Endodermal cell (in vitro differentiated cells): ENCODE measurements at places on chromosomes 11 and 22. TPM values are rescaled to one million over a fixed set of nuclear protein-coding genes. Genes with fewer than 3 reads are reported as not detected.

DNA sequence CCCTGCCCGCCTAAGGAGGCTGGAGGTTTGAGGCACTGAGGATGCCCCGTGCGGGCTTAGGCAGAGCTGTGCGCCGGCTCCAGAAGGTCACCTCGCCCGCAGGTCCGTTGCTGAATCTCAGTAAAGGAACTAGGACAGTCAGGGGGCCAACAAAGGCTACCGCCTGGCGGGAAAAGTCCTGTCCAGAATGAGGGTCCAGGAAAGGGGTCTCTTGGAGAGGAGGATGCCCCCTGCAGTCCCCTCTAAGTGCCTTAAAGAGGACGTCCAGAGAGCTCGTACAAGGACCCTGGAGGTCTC is 548 bp downstream of the PVALB start:
- H3K36me3 ChIP-seq: no peaks in the 10 kb centered on the region
- H3K27me3 ChIP-seq: peaks cover 78% of the 10 kb centered on the region

DNA sequence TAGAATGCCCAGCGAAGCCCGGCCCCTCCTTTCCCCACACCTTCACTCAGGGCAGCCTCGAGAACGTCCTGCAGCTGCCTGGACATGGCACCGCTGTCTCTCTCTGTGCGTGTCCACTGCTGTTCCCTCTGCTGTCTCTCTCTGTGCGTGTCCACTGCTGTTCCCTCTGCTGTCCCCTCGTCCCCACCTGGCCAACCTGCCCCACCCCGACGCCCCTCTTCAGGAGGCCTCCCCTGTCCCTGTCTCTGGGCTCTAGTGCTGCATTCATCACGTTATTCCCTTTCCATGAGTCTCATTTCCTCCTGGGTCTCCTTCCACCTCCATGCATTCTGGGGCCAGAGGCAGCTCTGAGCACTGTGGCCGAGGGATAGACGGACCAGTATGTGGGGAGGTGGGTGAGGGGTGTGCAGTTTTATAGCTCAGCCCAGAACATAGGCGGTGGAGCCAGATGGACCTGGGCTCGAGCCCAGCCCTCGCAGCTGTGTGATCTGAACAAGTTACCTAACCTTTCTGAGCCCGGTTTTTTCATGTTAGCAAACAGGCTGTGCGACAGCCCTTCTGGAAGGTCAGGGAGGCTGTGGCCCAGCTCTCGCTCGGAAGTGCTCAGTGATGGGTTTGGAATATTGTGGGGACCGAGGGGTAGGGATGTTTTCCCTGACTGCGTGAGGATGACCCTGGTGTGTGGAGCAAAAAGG is 41.9 kb upstream of the SMIM38 start:
- DNase-seq: no peak
- no peaks in the 10 kb centered on the region for H3K4me1 ChIP-seq
- no peaks in the 10 kb centered on the region for H3K27me3 ChIP-seq
- no peaks in the 10 kb centered on the region for H3K36me3 ChIP-seq
- H3K27ac ChIP-seq: no peak overlapping the region

DNA sequence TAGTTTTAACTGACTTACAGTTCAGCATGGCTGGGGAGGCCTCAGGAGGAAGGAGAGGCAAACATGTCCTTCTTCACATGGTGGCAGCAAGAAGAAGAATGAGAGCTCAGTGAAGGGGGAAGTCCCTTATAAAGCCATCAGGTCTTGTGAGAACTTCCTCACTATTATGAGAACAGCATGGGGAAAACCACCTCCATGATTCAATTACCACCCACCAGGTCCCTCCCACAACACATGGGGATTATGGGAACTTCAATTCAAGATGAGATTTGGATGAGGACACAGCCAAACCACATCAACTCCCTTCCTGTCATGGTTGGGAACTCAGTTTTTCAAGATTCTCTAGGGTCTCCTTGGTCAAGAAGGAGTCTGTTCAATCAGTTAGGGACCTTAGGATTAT is 432.9 kb upstream of the CNTN5 start:
- no peak for DNase-seq
- H3K4me3 ChIP-seq: no peak overlapping the region
- H3K36me3 ChIP-seq: no peaks in the 10 kb centered on the region
- no peaks in the 10 kb centered on the region for H3K27me3 ChIP-seq
- no peaks in the 10 kb centered on the region for H3K4me1 ChIP-seq

VSIG2 gene
- total RNA-seq: 1.1 to 1.6 TPM in 2 of 3 replicates, not detected in the other

GRCh38 chr11:120817158-120817557 is 206.7 kb upstream of the TBCEL start:
- no peak overlapping the region for H3K27ac ChIP-seq
- H3K4me3 ChIP-seq: no peak overlapping the region
- no peak for DNase-seq
- H3K4me1 ChIP-seq: no peaks in the 10 kb centered on the region
- H3K27me3 ChIP-seq: no peaks in the 10 kb centered on the region

DEUP1 gene
- total RNA-seq: 0.29 to 0.35 TPM in 2 of 3 replicates, not detected in the other

GRCh38 chr22:46626911-46627805 is 7.0 kb downstream of the GRAMD4 start:
- H3K4me3 ChIP-seq: no peak overlapping the region
- H3K36me3 ChIP-seq: no peaks in the 10 kb centered on the region
- H3K27ac ChIP-seq: peak overlapping the region; percentile 49
- peak; percentile 93 for DNase-seq
- no peaks in the 10 kb centered on the region for H3K4me1 ChIP-seq

GGT5 gene
- total RNA-seq: not detected in 3 replicates

DNA sequence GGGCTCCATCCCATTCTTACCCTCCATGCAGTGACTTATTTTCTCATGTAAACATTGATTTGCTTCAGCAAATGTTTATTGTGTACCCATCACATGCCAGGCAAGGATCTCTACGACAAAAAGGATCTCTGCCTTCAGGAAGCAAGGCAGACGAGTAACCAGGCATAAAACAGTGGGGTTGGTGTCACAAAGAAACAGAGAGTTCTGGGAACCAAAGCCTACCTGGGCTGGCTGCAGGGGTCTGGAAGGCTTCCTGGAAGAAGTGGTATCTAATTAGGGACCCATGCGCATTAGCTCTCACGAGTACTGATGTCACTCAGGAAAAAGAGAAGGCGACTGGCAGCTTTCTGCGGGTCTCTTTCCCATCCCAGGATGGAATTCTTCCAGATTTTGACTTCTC is 44.5 kb downstream of the KIAA1671 start:
- no peak overlapping the region for H3K27ac ChIP-seq
- peak overlapping the region; percentile 6 for H3K4me3 ChIP-seq
- H3K36me3 ChIP-seq: no peaks in the 10 kb centered on the region
- H3K27me3 ChIP-seq: no peaks in the 10 kb centered on the region
